Uterus (tissue), 4 donors: ENCODE measurements at places on chromosomes 2 and 18.

GRCh38 chr18:58385472-58385871 lies 243.4 kb downstream of the ALPK2 start:
- H3K27me3 ChIP-seq, result no peaks in the 10 kb centered on the region
- no peaks in the 10 kb centered on the region for H3K36me3 ChIP-seq
- H3K4me1 ChIP-seq, result no peaks in the 10 kb centered on the region
- H3K4me3 ChIP-seq, result no peak overlapping the region
- H3K27ac ChIP-seq, result no peak overlapping the region
- no peak for DNase-seq

DNA sequence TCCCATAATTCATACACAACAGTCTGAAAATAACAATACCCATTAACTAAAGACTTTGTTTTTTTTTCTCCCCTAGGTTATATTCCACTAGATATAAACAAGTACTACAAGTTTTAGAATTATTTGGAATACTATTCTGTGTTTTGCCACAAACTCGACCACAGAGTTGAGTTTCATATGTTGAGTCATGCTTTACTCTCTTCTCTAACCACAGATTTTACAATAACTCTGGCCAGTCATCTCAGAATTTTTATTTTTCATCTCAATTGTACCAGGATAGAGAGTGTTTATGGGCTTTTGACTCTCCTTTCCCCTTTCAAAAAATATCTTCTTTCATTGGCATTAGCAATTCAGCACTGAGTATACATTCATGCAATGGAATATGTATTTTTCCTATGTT lies 348.7 kb upstream of the GALNT5 start:
- H3K4me3 ChIP-seq, result no peak overlapping the region
- no peak overlapping the region for H3K27ac ChIP-seq
- H3K27me3 ChIP-seq, result no peaks in the 10 kb centered on the region
- no peaks in the 10 kb centered on the region for H3K4me1 ChIP-seq
- DNase-seq, result no peak
- H3K36me3 ChIP-seq, result no peaks in the 10 kb centered on the region

GRCh38 chr2:185291035-185291647 lies 447.5 kb upstream of the FSIP2 start:
- no peak overlapping the region for H3K27ac ChIP-seq
- no peak for DNase-seq
- no peaks in the 10 kb centered on the region for H3K36me3 ChIP-seq
- H3K27me3 ChIP-seq, result no peaks in the 10 kb centered on the region
- H3K4me1 ChIP-seq, result no peaks in the 10 kb centered on the region

DNA sequence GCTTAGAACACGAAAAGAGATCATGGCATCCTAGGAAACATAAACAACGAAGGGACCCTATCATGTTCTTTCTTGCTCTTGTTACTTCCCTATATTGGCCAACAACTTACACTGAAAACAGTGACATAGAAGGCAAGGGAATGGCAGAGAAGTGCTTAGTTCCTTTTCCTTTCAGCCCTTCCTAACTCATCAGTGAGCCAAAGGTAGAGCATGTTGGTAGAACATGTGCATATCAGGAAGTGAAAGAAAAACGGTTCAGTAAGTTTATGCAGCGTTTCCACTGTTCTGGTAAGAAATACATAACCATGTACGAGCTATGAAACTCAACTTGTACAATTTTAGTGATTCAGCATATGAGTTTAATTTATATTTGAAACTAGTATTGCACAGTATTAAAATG lies 21.7 kb downstream of the AKAIN1 start:
- no peak overlapping the region for H3K27ac ChIP-seq
- no peaks in the 10 kb centered on the region for H3K4me1 ChIP-seq
- no peaks in the 10 kb centered on the region for H3K27me3 ChIP-seq
- H3K36me3 ChIP-seq, result no peaks in the 10 kb centered on the region
- no peak for DNase-seq

DNA sequence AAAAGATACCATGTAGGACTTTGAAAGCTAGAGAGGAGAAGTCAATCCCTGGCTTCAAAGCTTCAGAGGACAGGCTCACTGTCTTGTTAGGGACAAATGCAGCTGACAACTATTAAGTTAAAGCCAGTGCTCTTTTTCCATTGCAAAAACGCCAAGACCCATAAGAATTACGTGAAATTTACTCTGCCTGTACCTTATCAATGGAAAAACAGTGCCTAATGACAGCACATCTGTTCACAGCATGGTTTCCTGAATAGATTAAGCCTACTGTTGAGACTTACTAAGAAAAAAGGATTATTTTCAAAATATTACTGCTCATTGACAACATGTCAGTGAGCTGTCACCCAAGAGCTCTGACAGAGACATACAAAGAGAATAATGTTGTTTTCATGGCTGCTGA lies 52.9 kb downstream of the ANKRD12 start:
- H3K4me1 ChIP-seq, result no peaks in the 10 kb centered on the region
- no peak overlapping the region for H3K27ac ChIP-seq
- DNase-seq, result no peak
- H3K4me3 ChIP-seq, result no peak overlapping the region

- H3K4me1 ChIP-seq, result no peaks in the 10 kb centered on the region
- H3K4me3 ChIP-seq, result no peak overlapping the region
- H3K27ac ChIP-seq, result no peak overlapping the region
- H3K36me3 ChIP-seq, result no peaks in the 10 kb centered on the region
Measured at GRCh38 chr2:232296776-232297525, 81.6 kb upstream of the ALPP start.

GRCh38 chr2:195848119-195848899 lies 191.3 kb downstream of the SLC39A10 start:
- H3K4me3 ChIP-seq, result no peak overlapping the region
- no peak for DNase-seq
- no peaks in the 10 kb centered on the region for H3K36me3 ChIP-seq
- no peaks in the 10 kb centered on the region for H3K27me3 ChIP-seq
- no peaks in the 10 kb centered on the region for H3K4me1 ChIP-seq
